CD4-positive, alpha-beta T cell treated with Interleukin-6 for 4 hours (primary cell): ENCODE measurements at places on chromosomes 6 and 20.

- no peak for DNase-seq
Measured at GRCh38 chr6:10963113-10963512, 76.3 kb downstream of the SYCP2L start.

- no peak for DNase-seq
Measured at GRCh38 chr6:12530345-12530744, 186.2 kb upstream of the PHACTR1 start.

GRCh38 chr20:10432079-10432478 lies 1.9 kb downstream of the MKKS start:
- DNase-seq: no peak

GRCh38 chr6:136846046-136846445 lies 23.7 kb downstream of the PEX7 start:
- peak; percentile 30 for DNase-seq

- no peak for DNase-seq
Measured at GRCh38 chr6:1136415-1136774, 175.5 kb upstream of the FOXQ1 start.

- no peak for DNase-seq
Measured at GRCh38 chr6:15739867-15740266, 77.0 kb upstream of the DTNBP1 start.

DNA sequence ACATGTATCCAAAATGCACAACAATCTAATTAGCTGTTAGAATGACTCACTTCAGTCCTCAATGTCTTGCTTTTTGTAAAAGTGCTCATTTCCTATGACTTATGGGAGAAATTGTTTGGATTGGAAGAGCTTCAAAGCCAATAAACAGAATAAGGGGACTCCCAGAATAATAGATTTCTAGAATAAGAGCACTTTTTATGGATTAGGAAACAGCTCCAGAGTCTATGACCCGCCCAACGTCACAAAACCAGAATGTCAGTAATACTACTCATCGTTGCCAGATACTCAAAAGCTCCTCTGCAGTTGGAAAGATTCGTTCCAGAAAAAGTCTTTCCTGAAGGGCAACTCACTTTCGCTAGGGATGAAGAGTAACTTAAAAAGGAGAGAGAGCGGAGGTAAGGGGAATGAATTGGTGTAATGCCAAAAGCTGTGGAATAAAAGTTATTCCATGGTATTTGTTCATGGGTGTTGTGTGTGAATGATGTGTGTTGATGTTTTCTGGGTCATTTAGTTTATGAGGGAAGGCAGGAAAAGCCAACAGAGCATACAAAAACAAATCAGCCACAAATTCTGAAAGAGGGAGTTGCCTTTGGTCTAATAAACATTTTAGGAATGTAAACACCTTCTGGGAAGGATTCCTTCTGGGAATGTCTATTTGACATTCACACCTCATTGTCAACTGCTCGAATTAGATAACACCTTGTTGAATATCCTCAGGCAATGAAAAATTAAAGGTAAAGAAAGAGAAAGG lies 64.6 kb downstream of the SYNE1 start:
- no peak for DNase-seq

DNA sequence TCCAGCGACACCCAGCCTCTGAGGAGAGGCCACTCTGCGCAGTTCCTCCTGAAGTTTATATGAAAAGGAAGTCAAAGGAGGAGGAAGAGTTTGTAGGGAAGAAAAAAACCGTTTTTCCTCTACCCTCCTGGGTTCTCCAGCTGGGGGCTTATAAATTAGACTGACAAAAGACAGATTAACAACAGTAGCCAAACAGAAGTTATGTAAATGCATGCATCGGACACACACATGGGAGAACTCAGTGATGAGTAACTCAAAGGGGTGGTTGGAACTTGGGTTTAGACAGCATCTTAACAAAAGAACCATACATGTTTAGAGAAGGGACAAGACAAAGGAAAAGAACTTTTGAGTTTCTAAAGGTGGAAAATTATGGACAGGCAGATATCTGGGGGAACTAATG lies 71.2 kb downstream of the CD24 start:
- DNase-seq: no peak

- no peak for DNase-seq
Measured at GRCh38 chr6:123062670-123063069, 66.6 kb downstream of the CLVS2 start.

DNA sequence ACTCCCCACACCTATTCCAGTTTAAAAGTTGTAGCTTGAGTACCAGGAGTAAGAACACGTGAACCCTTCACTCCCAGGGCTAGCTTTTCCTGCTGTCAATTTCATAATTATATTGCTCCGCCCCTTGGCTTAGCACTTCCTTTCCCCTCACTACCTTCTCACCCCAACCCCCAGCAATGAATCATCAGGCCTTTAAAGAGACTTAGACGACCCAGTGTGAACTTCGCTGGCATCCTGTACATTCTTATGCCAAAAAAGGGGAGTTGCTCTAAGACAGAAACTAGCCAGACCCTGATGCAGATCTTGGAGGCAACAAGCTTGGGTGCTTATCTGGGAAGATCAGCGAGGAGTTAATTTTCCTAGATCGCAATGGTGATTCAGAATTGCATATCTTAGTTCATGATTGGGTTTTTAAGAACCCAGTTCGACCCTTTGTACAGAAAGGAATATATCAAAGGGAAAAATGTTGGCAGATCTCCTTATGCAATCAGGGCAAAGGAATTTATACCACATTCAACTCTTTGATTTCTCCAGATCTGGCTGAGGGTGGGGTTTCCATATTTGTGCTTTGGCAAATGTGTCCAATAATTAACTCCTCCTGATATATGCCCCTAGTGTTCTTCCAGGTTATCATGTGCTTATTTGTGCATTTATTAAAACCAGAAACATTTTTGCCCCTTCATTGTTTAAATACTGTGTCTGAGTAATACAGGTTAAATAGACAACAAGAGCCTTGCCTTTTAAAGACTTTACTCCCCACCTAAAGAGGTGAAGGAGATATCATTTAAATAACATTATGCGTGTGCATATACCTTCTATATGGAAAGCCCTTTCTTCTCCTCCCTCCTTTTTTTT lies 8.1 kb upstream of the ATXN1 start:
- DNase-seq: peak; percentile 80

- DNase-seq: no peak
Measured at GRCh38 chr6:71194724-71195123, 93.9 kb upstream of the OGFRL1 start.

DNA sequence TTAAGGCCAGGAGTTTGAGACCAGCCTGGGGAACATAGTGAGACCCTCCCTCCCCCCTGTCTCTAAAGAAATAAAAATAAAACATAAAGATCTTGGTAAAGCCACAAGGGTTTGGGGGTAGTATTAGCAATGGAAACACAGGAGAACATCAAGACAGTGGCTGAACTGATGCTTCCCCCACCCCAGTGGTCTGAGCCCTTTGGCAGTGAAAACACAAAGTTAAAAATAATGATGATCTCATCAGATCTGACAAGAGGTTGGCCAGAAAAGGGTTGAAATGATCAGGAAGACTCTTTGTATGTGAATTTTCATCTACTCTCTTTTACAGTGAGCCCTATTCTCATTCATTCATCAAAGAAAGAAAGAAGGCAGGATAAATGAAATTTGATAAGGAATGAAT lies 93.7 kb downstream of the KCNB1 start:
- DNase-seq: no peak

GRCh38 chr20:33871362-33871761 lies 60.2 kb downstream of the CHMP4B start:
- DNase-seq: no peak

GRCh38 chr6:33828764-33829731 lies 25.2 kb upstream of the MLN start:
- DNase-seq: no peak

DNA sequence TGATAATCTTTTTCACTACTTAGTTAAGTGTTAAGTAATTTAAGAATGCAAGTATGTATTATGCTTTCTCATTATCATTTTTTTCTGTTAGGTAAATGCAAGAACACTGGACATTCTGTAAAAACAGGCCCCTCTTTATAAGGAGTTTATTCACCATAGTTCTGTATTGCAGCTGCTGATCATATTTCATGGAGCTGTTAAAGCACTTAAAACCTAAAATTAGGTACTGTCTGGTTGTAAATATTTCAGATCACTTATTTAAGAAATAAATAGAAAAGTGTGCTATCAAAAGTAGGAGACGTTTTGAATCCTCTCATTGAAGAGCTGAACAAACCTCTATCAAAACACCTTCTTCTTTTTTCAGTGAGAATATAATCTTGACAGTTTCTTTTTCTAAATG lies 3.9 kb downstream of the EYA4 start:
- DNase-seq: no peak

- DNase-seq: no peak
Measured at GRCh38 chr6:137067399-137067798, 22.6 kb upstream of the IL20RA start.

GRCh38 chr6:33843131-33844121 lies 39.6 kb upstream of the MLN start:
- no peak for DNase-seq

DNA sequence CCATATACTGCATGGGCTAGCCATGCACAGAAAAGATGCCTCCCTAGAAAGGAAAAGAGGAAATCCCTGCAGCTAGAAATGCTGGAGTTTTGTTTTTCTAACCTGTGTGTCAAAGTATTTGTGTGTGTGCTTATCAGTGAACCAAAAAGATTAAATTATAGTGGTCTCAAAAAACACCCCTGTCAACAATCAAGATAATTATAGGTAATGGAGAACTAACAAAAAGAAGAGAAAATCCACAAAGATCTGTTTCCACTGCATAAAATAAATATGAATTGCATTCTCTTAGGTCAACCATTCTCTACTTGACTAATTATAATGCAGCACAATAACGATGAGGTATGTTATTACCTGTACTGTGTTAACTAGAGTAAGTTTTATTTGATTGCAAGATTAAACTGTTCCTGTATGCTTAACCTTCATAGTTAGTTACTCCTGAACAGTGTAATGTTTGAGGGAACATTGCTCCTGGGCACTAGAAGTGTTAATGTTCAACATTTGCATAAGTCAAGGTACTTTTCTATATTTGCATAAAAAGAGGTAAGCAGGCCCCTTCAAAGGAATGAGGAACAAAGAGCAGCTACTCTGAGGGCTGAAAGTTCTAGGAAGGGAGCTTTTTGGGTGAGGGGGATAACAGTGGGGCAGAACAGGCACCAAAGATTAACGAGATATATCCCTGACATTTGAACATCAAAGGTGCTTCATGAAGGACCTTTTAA lies 212.1 kb downstream of the BTBD9 start:
- DNase-seq: no peak

DNA sequence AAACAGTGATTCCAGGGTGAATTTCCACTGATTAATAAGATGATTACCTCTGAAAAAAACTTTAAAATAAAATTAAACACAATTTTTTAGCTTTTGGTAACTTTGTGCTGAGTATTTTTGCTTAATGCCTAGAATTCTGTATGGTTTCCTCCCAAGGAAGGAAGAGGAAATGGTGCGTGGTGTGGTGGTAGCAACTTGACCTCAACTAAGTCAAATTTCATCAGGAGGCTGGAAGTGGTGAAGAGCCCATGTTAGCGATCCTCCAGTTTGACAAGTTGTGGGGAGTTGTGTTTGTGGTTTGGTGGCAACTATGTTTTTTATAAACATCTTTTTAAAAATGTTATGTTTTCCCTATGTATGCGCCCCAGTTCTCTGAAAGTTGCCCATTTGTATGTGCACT lies 5.0 kb upstream of the RTF2 start:
- DNase-seq: peak; percentile 16
